ENCODE measurements at places on chromosomes 12 and 14. TPM values are rescaled to one million over a fixed set of nuclear protein-coding genes. Genes with fewer than 3 reads are reported as not detected.

GMFB gene
- 92.0 TPM for total RNA-seq

GALNT8 gene
- total RNA-seq = not detected

TMEM132C gene
- total RNA-seq = not detected

ACRBP gene
- 0.26 TPM for total RNA-seq

Data from smooth muscle cell of the pulmonary artery (primary cell).